Midbrain (tissue), 1 donor: ENCODE measurements at places on chromosomes 5 and 9.

- DNase-seq = no peak
Measured at GRCh38 chr9:27361492-27361891, 64.5 kb upstream of the EQTN start.

DNA sequence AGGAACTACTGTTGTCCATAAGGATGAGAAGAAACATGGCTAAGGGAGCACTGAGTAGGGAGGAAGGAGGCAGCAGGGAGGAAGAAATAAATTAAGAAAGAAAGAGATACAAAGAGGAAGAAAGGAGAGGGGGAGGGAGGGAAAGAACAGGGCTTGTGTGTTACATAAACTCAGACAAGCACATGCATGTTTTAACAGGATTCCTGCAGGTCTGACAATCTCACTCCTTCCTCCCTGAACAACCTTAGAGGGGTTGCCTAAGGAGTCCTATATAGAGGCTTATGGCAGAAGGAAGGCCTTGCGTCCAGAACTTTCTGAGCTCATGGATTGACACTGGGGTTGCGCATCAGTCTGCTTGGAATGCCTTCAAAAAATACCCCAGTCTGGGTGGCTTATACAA lies 4.2 kb upstream of the KCNIP1 start:
- no peak for DNase-seq

DNA sequence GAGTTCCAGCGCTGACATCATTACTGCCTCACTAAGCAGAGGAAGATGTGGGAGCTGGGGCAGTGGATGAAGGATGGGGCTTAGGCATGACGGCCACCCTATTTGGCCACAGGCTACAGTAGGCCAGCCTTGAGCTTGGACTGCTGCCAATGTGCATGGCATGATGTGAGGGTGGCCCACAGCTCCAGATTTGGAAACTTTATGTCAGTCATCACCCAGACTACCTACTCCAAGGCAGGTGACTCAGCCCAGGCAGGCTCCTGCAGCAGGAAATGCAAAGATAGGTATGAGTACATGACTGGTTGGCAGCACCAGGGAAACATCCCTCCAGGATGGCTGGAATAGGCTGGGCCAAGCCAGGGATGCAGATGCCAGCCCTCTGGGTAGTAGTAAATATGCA lies 303.6 kb downstream of the SPOCK1 start:
- no peak for DNase-seq

DNA sequence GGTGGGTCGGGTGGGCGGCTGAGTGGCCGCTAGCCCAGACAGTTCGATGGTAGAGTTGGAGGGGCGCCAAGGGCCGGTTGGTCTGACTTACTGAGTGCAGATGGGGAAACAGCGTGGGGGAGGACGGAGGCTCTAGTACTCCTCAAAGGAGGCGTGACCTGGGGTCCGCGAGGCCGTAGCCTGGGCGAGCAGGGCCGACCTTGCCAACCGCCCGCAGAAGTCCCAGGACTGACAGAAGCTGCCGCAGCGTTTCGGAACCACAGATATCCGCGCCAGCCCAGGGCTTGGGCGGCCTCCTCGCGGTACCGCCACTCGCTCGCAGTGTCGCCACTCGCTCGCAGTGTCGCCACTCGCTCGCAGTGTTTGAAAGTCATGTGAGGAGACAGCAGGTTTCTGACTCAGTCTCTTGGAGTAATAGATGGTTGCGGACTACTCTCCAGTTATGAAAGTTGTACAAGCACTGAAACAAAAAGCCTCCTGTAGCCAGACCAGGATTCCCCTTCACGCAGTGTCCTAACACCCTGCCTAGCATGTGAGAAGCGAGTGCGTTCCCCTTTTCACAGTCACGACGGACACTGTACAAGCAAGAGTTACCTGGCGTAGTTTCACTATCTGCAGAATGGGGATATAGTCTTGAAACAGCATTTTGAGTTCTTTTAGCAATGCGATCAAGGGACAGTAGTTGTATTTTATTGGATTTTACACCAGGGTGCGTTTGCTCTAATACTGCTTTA lies 674 bp downstream of the TMEM38B start:
- peak; percentile 46 for DNase-seq

GRCh38 chr5:160792281-160792680 lies 59.7 kb downstream of the ATP10B start:
- no peak for DNase-seq

- DNase-seq = no peak
Measured at GRCh38 chr5:20040901-20041300, 52.9 kb upstream of the CDH18 start.

DNA sequence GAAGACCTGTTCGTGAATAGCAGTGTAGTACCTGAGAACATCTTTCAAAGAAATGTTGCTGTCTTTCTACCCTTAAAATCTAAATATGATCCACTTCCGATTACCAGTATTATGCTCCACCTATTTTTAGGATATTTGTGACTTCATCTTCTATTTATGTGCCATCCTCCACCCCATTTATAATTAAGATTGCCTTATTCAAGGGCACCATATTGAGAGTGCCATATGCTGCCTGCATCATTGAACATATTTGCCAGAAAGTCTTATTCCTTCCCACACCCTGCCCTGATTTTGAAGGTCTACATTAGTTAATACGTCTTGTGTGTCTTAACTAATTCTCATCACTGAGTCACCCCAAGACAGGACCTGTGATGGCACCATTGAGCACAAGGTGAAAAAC lies 1076.7 kb downstream of the CDH12 start:
- DNase-seq = no peak

GRCh38 chr5:38853753-38854470 lies 8.1 kb downstream of the OSMR start:
- no peak for DNase-seq

GRCh38 chr5:123746683-123747360 lies 234.8 kb downstream of the CSNK1G3 start:
- no peak for DNase-seq

GRCh38 chr5:149152317-149152746 lies 11.0 kb downstream of the ABLIM3 start:
- no peak for DNase-seq

DNA sequence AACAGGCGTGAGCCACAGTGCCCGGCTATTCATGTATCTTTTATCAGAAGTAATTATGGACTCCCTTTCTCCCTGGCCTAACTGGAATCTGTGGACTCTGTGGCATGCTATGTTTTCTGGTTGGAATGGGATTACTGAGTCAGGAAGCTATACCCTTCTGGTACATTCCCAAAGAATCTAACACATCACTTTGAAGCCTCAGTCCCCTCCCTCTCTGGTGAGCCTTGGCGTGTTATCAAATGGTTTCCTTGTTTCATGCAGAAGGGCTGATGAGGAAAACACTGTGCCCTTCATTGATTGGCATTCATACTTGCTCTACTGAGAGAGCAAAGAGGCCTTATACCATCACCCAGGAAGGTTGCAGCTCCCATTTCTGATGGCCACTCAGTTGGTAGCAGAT lies 22.9 kb downstream of the C5orf15 start:
- DNase-seq = peak; percentile 32

DNA sequence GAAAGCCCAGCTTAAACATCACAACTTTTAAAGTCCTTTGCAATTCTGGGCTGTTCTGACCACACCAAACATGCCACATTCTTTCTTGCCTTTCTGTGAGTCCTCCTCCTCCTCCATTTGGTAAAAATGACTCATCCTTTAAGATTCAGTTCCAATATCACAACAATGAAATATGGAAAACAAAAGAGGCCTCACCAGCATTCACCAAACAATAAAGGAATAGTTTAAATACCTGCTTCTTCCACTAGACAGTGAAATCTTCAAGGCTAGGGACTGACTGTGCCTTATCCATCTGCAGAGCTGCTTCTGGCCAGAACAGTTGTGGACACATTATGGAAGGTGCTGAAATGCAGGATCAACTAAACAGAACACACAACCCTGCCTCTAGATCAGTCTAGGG lies 36.0 kb downstream of the NR6A1 start:
- no peak for DNase-seq

GRCh38 chr9:126483468-126484073 lies 130.2 kb upstream of the LMX1B start:
- no peak for DNase-seq

DNA sequence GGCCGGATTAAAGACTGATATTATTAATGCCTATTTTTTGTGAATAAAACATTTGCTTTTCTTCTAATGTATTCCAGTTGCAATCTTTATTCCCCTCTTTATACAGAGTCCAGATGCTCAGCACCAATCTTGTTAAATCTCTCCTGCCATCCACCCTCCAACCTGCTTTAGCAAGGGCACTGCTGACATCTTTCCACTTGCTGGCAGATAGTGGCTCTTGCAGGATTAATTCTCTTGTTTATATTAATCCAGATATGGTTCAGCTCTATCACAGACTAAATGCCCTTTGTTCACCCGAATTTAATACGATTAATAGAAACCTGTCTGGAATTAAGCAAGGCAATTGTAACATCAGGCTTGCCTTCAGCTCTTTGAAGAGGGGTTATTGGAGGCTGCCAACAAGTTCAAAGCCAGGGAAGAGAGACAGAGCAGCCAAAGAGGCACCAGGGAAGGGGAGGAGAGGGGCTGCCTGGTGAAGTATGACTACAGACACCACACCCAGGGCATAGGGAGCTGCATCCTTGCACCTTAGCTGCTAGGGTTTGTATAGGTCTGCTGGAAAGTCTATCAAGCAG lies 236.2 kb downstream of the SAXO1 start:
- DNase-seq = no peak

DNA sequence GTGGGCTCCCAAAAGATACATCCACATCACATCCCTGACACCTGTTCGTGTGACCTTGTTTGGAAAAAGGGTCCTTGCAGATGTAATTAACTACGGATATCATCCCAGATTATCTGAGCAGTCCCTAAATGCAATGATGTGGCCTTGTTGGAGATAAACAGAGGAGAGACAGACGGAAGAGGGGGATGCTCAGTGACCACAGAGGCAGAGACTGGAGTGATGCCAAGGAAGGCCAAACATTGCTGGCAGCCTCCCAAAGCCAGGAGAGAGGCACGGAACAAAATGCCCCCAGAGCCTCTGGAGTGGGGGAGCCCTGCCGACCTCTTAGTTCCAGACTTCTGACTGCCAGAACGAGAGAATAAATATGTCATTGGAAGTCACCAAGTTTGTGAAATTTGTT lies 15.0 kb upstream of the VAV2 start:
- no peak for DNase-seq

GRCh38 chr9:72315089-72315509 lies 49.9 kb downstream of the ZFAND5 start:
- DNase-seq = peak; percentile 72

DNA sequence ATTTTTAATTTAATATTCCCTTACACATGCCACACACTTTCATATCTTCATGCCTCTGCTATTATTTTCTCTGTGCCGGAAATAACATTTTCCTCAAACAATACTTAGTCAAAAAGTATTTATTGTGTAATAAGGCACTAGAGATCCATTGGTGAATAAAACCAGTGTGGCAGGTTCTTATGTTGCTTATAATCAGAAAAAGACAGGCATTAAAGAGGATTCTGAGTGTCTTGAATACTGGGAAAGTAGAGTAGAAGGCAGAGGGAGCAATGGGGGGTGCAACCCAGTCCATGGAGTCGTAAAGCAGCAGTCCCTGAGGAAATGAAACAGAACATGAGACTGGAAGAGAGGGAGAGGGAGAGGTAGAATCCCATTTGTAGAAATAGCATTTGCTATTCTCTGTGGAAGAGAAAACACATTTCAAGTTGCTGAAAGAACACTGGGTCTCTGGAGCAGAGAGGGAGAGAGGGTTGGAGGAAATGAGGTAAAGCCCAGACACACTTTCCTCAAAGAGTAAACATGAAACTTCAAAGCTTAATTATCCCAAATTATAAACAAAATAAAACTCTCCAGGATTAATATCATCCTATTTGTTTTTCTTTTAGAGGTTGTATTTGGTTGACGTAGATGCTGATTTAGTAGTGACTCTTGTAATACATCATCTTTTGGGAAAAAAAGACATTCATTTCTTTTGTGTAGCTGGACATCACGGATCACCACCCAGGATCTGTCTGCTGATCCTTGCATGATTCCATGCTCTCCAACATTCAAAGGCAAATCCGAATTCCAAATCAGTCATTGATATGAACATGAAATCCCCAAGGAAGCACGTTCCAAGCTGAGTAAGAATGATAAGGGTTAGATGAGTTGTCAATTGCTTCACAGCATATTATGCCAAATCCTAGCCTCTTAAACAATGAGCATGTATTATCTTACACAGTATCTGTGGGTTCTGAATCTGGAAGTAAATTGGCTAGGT lies 37.4 kb upstream of the GRAMD2B start:
- no peak for DNase-seq

DNA sequence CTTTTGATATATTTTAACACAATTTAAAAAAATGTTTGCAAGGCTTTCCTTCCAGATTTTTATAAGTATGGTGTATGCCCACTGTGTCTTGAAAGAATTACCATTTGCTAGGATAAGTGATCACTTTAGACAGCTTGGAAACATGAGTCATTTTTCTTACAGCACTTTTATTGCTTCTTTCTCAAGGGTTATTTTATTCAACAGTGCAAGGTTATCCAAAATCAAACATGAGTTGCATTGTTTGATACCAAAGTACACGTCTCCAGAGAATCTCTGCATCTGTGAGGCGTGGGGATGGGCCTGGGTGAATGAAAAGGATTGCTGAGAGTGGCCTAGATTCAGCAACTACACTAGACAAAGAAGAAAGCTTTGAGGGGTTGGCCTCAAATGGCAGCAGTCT lies 329.6 kb downstream of the ADAMTS6 start:
- DNase-seq = no peak

- no peak for DNase-seq
Measured at GRCh38 chr5:156532921-156533320, 206.0 kb downstream of the SGCD start.

GRCh38 chr5:174310706-174311105 lies 265.2 kb downstream of the NSG2 start:
- DNase-seq = no peak
